ENCODE measurements at places on chromosomes 5 and 9.

DNA sequence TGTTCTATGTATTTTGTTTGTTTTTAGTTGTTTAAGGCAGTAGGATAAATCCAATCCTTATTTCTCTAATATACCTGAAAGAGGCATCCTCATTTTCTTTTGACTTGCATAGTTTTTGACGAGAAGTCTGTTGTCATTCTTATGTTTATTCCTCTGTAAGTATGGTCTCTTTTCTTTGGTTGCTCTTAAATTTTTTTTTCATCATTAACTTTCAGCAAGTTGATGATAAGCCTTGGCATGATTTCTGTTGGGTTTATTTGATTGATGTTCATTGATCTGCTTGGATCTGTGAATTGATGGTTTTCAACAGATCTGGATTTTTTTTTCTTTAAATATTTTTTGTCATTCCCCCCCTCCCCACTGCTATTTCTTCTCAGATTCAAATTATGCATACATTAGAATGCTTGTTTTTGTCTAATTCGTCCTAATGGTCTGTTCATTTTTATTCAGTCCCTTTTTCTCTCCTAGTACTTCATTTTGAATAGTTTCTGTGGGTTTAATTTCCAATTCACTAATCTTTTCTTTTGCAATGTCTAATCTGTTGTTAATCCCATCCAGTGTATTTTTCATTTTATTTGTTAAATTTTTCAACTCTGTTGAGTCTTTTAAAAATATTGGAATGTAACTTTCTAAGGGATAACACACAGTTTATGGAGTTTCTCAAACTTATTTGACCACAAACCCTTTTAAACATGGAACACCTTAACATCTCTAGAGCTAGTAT is 495.9 kb downstream of the CSNK1G3 start:
- DNase-seq, result no peak

DNA sequence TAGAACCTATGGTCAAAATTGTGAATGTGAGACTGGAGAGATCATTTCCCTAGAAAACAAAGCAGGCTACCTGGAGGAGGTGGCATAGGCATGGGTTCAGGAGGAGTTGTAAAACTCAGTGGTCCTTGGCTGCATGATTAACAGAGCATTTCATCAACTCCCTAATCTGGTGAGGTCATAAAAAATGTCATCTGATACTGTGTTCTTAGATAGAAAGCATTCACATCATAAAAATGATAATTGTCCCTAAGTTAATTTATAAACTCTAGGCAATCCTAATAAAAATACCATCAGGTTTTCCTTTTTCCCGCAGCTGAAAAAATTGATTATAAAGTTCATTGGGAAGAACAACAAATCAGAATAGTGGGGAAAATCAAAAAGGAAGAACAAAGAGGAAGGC is 60.6 kb upstream of the GALNT10 start:
- no peak for DNase-seq

- no peak for DNase-seq
Observed at GRCh38 chr5:50710838-50711237, 44.4 kb downstream of the PARP8 start.

DNA sequence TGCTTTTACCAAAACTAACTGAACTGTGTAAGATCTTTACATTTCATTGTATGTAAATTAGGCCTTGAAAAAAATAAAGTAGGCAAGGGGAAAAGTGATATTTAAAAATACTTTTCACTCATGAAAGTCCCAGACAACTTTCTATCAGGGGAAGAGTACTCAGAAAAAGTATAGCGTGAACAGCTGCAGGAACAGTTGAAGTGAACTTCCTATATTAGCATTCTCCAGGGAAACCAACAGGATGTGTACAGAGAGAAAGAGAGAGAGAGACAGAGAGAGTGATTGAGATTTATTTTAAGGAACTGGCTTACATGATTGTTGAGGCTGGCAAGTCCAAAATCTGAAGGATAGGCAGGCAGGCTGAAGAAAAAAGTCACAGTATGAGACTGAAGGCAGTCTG is 42.0 kb downstream of the ERMP1 start:
- DNase-seq, result no peak

GRCh38 chr5:179170606-179171005 is 110.4 kb downstream of the ZNF354C start:
- DNase-seq, result no peak

DNA sequence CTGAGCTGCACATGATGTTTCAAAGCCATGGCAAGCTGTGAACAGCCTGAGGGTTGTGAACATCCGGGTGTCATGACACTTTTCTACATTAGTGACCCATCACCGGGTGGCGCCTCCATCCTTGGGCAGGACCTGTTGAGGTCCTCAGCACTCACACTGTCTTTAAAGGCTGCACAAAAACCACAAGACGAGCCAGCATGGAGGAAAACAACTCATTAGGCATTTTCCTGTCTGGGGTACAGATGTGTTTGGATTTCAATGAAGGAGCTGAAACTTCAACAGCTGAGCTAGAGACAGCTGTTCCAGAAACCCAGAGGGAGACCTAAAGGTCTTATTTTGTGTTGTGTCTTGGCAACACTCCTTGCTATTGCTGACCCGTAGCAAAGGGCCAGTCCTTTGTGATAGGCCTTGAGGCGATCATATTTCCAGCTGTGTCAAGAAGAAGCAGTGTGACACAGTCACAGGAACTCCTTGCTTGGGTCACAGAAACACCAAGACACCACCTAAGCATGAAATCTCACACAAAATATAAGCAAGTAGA is 151.8 kb upstream of the VLDLR start:
- DNase-seq, result no peak

GRCh38 chr9:117887383-117887782 is 183.2 kb downstream of the TLR4 start:
- no peak for DNase-seq

DNA sequence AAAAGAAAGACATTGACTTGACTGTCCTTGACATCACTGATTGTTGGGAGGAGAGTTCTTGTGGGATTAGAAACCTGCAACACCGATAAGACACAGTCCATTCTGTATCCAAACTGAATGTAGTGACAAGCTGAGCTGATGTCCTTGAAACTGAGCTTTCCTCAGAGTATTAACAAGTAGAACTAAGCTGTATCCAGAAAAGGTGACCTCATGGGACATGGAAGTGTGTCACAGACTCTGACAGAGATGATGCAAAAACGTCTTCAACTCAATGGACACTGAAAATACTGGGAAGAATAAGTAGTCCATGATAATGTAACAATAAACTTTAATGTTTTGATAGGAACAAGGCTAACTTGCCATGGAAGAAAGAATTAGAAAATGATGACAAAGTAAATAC is 690.1 kb downstream of the CDH18 start:
- DNase-seq, result no peak

DNA sequence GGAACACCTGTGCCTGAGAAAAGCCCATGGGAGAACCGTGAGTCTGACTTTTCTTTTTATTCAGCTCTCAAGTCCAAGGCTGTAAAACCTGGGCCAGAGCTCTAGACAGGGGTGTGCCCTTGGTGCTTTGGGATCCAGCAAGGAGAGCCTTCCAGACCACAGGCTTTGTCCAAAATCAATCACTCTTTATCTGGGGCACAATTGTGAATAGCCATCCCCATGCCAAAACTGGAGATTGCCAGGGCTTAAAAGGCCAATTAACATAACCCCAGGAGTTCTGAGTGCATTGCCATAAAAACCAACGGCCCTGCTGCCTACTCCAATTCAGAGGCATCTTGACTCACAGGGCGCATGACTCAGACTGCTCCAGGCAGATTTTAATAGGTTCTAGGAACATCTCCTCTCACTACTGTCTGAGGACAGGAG is 391.8 kb downstream of the ARHGEF28 start:
- peak; percentile 19 for DNase-seq

DNA sequence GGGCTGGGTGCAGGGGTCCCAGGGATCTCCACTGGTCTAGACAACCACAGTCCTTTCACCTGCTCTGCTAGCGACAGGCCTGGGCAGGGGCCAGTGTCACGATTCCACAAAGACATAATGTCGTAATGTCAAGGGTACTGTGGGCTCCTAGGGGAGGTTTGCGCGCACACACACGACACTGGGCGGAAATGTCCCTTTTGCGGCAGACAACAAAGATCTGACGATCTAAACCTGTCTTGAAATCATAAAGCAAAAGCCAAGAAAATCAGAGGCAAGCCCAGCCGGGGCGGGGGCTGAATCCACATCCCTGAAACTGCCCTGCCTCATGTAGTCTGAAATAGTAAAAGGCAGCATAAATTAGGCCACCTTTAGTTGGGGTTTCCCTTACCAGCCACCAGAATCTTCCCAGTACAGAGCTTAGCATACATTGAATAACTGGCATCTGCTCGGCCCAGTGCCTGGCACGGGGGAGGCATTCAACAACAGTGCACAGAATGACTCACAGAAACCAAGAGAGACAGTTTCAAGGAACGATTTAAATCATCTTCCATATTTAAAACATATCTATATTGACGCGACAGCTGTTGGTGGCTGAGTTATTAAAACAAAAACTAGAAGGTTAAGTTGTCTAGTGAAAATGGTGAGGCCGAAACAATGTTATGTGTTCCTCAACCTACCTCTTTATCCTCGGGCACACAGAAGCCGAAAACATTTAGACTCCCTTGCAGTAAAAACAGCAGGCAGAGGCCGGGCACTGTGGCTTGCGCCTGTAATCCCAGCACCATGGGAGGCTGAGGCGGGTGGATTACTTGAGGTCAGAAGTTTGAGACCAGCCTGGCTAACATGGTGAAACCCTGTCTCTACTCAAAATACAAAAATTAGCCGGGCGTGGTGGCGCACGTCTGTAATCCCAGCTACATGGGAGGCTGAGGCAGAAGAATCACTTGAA is 151.0 kb downstream of the MYO10 start:
- no peak for DNase-seq
